ENCODE measurements at places on chromosomes 5 and 9.

DNA sequence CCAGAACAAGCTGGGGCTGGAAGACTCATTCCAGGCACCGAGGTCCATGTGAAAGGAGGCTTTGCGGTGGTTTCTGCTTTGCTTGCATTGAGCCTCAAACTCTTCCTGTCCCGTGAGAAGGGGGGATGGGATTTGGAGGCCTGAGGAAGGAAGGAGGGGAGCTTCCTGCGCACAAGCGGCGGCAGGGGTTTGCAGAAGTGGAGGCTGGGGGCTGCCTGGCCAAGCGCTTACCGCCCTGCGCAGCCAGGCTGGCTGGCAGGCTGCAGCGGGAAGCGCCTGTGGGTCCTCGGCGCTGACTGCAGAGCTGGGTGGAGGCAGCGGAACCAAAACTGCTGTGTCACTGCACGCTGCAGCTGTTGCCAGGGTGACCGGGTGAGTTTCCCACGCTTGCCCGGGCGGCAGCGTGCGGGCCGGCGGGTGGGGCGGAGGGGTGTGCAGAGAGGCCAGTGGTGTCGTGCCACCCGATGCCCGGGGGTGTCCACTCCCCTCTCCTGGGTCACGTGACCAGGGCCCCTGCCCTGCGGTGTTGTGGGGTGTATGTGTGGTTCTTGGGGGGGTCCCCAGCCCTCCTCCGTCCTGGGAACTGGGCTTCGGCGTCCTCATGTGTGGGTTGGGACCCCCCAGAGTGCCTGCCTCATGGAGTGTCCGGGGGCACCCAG is 81.0 kb downstream of the RXRA start:
- peak; percentile 93 for DNase-seq

DNA sequence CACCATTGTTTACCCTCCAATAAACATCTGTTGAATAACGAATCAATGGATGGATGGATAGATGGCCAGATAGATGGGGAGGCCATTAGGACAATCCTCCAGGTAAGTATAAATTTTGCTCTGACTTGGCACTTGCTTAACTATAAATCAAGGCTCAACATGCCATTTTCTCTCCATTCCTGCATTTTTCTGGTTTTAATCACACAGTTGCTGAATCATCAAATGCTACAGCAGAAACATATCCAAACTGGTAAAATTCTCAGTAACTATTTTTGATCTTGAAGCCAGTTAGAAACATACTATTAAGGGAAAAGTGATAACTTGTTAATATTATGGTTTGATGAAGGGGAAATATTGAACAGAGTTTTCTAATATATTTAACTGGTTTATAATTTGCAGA is 71.5 kb upstream of the MTAP start:
- DNase-seq = no peak

GRCh38 chr5:61801174-61801573 is 469.1 kb downstream of the ZSWIM6 start:
- DNase-seq = peak; percentile 2

- DNase-seq = no peak
Measured at GRCh38 chr5:171455522-171455921, 36.1 kb downstream of the FGF18 start.

GRCh38 chr9:68685770-68686169 is 19.3 kb upstream of the PIP5K1B start:
- DNase-seq = peak; percentile 68

DNA sequence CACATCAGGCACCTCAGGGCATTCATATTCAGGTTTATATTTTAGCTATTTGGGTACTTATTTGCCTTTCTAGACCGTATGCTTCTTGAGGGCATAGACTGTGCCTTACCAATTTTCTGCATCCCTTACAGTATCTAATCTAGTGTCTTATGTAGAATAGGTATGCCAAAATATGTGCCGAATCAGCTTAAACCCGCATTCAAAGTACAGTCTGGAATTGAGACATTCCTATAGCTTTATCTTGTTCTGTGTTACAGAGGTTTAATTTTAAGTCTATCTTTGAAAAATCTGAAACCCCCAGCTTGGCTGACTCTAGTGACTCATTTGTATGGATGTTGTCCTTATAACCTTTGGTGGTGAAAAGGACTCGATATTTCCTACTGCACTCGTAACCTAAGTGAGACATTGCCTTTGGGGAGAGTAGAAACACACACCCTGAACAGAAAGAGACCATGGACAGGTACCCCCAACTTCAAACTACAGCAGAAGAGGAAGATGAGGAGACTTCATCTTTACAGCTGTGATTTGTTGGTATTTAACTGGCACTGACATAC is 27.0 kb upstream of the TMOD1 start:
- DNase-seq = no peak

GRCh38 chr9:35792024-35792813 is 828 bp downstream of the NPR2 start:
- DNase-seq = no peak

- peak; percentile 46 for DNase-seq
Measured at GRCh38 chr5:145495741-145496140, 339.4 kb downstream of the PRELID2 start.

- DNase-seq = no peak
Measured at GRCh38 chr5:139896718-139897117, 101.1 kb downstream of the PSD2 start.

DNA sequence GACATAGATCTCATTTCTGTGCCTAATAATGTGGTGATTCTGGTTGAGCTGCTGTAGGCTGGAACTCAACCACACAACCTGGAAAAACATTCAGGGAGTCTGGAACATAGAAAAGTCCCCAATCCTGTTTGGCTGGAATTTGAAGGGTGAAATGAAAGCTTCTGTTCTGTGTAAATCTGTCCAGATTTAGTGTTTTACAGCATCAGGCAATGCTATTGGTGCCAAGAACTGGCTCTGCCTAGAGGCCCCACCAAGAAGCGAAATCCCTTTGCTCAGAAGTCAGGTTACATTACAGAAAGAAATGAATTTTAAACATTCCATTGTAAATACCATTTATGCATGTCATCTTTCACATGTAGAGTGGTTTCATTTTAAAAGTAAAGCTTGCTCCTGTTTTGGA is 56.3 kb downstream of the TMEM174 start:
- DNase-seq = no peak

GRCh38 chr9:116726602-116727001 is 39.5 kb downstream of the TRIM32 start:
- DNase-seq = no peak

DNA sequence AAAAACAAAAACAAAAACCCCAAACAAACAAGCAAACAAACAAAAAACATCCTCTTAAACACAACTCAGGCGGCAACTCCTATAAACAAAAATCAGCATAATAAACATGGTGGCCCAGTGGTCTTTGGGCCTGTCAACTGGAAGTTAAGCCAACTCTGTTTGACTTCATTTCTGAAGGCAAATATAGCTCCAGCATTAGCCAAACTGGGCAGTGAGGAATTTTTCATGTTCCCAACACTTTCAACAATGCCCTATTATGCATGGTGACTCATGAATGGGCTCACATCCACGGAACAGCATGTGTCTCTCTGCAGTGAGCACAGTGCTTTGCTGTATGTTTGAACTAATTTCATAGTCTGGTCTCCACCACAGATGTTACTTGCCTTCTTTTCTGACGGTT is 143.9 kb upstream of the STC2 start:
- no peak for DNase-seq

GRCh38 chr5:1733369-1733768 is 66.3 kb downstream of the MRPL36 start:
- DNase-seq = no peak

DNA sequence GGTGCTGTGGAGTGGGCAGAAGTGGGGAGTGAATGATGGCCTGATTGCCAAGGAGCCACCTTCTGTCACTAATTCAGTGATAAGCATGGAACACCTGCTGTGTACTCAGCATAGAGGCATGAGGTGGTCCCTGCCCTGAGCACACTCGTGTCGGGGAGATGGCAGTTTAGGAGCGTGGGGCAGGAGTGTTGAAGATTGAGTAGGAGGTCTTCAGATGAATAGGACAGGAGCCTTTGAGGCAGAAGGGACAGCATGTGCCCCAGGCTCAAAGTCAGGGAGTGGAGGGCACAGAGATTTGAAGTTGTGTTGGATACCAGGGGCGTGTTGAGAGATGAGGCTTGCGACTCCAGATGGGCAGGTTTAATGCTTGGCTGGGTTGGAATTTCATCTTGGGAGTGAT is 55.0 kb downstream of the ZNF618 start:
- DNase-seq = no peak

DNA sequence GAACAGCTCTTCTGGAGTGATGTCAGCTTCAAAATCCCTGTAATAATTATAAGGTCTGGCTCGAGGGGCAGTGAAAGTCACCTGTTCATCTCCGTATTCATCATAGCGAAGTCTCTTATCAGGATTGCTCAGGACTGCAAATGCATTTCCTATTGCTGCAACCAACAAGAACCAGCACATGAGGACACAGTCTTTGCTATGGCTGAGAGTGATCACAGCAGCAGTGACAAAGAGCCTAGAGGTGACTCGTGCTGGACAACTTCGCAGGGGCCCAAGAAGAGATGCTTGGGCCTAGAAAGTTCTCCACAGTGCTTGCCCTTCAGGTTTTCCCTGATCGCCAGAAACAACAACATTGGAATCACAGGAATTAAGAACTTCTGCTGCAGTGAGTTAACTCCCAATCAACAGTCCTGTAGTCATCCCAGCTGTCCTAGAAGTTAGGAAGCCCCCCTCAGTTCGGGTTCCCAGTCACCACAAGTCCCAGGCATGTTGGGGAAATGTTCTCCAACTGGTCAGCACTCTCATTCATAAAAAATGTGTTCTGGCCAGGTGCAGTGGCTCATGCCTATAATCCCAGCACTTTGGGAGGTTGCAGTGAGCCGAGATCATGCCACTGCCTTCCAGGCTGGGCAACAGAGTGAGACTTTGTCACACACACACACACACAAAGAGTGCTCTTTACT is 13.0 kb downstream of the DNAJC18 start:
- no peak for DNase-seq

DNA sequence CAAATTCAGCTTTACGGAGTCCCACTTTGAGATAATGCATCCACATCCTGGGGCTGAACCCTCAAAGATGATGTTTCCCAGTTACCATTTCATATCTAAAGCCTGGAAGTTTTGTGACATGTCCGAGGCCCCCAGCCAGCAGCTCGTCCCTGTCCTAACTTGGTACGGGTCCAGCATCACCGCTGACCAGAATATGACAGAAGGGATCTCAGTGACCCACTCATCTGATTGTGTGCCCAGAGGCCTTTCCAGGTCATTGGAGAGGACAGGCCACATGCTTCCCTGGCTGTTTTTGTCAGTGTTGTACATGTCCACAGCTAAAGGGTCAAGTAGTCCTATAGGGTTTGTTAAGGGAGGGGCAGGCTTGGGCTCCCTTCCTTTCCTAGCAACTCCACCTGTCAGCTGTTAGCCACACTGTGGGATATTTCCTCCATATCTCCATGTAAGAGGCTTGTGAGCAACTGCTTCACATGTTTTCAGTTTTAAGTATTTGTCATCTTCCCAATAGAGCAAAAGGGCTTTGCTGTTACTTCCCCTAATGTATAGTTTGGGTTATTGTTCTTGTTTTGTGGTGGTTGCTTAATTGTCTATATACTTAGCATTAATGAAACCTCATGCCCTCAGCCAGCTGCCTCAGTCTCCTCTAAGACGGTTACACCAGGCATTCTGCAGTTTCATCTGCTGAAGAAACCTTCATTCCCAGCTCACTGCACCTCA is 33.4 kb downstream of the SECISBP2 start:
- no peak for DNase-seq

GRCh38 chr5:156678484-156678883 is 171.6 kb upstream of the PPP1R2B start:
- DNase-seq = peak; percentile 52

GRCh38 chr5:142133330-142134206 is 25.0 kb downstream of the NDFIP1 start:
- no peak for DNase-seq

DNA sequence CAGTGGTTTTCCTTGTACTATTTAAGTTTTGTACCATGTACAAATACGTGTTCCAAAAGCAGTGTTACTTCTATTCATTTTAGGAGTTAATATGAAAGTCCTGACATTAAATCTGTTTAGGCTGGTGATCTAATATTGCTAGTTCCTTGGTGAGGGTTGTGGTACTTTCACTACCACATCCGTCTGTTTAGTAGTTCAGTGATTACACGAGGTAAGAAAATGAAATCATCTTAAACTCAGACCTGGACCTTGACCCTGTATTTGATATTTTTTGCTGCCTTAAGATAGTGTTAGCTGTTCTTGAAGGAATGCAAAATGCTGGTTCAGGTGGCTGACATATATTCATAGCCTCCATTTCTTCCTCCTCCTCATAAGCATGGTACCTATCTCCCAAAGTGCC is 50.3 kb downstream of the MTAP start:
- DNase-seq = peak; percentile 39

GRCh38 chr5:116824751-116825438 is 250.3 kb upstream of the SEMA6A start:
- DNase-seq = no peak

DNA sequence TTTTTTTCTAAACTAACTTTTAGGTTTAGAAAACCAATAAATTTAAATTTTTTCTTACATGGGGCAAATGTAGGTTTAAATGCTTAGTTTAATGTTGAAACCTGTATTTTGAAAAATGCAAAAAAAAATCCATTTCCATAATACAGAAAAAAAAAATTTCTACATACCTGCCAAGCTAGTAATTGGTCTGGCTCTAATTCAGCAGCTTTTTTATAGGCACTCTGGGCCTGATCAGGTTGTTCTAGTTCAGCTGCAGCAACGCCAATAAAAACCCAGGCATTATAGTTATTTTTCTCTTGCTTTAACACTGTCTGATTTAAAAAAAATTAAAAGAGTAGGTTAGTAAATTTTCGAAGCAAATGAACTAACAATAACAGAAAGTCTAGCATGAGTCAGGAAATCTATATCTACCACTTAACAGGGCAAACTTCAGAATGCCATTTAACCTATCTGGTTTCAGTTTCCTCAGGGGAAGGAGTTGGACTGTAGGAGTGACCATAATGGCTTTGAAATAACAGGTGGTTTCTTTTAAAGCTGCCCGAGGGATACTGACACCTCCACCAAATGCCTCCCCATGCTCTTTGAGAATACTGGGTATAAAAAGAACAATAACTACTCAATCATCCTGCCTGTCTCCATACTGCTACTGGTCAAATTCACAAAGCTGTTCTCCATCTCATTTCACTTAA is 11.6 kb downstream of the SKIC3 start:
- no peak for DNase-seq

GRCh38 chr5:129672006-129672405 is 75.9 kb upstream of the MINAR2 start:
- DNase-seq = no peak

GRCh38 chr9:27945386-27945785 is 372.1 kb upstream of the C9orf72 start:
- no peak for DNase-seq

GRCh38 chr5:56011835-56012234 is 17.1 kb upstream of the IL6ST start:
- DNase-seq = no peak

GRCh38 chr5:121851643-121852574 is at the start of gene FTMT:
TSS of gene FTMT (plus strand) at chr5:121851882. CDS start at chr5:121851964, 82 bp downstream.
- DNase-seq = no peak

DNA sequence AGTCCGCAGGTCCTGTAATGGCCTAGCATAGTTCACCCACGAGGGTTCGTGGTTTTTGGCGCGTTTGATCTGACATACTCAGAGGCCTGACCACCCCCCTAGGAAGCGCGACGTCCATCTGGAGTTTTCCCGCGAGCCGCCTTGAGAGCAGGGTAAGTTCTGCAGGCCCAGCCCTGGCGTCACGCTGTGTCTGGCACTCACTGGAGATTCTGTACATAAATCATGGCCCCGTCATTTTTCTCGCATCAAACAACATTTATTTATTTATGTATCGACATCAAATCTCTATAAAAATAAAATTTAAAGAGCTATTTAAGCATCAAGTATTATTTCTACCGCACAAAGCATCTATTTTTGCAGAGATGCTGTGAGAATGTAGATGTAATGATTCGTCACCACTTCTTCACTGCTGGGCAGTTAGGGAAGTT is 437 bp upstream of the TRIM41 start:
- DNase-seq = peak; percentile 76

- peak; percentile 67 for DNase-seq
Measured at GRCh38 chr5:6633469-6634245, 417 bp downstream of the SRD5A1 start.
